ENCODE measurements at places on chromosomes 2 and 18.

DNA sequence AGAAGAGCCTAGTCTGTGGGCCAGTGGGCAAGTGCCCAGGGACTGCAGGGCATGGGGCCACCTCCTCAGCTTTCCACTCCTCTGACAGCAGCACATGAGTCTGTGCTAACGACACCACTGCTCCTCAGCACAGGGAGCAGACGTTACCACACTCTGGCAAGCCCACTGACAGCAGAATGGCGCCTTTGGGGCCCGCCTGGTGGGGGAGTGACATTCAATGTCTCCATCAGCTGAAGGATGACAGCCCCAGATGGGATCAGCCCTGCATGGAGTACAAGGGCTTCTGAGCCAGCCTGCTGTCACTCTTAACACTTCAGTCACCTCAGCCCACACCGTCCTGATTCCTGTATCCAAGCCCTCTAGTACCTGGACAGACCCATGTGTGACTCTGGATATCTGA, 149.4 kb upstream of the SMAD2 start:
- DNase-seq = no peak

DNA sequence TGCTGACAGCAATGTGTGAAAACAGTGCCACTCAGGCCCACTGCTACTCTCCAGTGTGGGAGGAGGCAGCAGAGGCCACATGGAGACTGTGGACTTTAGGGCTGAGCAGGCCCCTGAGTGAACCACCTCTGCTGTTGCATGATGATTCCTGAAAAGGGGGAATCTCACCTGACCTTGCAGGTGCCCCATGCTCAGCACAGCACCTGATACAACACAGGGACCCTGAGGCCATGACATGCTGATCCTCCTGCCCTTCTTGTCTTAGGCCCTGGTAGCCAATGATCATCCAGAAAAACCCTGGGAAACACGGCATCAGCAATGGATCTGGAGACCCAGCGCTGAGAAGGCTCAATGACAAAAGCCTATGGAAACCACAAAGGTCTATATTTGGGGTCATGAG, 446.8 kb upstream of the MYT1L start:
- no peak for DNase-seq

DNA sequence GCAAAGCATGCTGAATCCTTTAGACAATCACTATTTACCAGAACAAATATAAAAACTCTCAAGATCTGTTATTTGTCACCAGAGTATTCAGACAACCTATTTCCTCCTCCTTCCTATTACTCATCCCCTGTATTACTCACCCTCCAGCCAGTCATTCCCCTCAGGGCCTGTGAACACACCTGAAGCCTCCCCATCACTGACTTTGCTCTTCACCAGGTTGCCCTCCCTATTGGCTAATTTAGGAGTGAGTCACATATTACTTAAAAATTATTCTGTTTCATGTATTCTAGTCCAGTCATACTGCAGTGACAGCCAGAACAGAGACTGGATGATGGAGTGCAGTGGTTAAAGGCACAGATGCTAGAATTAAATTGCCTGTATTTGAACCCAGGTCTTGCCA, 3.7 kb upstream of the ATG16L1 start:
- peak; percentile 91 for DNase-seq

DNA sequence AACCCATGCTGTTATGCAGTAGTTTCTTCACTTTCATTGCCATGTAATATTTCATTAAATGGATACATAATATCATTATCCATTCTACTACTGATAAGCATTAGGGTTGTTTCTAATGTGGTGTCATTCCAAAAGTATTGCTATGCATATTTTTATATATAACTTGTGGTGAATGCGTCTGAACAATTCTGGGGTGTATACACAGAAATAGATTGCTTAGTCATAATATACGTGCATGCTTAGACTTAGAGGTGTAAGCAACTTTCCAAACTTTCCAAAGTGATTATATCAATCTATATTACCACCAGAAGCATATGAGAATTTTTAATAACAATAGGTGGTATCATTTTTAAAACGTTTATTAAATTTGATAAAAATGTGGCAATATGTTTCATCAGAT, 540.9 kb downstream of the DSC3 start:
- DNase-seq = no peak

DNA sequence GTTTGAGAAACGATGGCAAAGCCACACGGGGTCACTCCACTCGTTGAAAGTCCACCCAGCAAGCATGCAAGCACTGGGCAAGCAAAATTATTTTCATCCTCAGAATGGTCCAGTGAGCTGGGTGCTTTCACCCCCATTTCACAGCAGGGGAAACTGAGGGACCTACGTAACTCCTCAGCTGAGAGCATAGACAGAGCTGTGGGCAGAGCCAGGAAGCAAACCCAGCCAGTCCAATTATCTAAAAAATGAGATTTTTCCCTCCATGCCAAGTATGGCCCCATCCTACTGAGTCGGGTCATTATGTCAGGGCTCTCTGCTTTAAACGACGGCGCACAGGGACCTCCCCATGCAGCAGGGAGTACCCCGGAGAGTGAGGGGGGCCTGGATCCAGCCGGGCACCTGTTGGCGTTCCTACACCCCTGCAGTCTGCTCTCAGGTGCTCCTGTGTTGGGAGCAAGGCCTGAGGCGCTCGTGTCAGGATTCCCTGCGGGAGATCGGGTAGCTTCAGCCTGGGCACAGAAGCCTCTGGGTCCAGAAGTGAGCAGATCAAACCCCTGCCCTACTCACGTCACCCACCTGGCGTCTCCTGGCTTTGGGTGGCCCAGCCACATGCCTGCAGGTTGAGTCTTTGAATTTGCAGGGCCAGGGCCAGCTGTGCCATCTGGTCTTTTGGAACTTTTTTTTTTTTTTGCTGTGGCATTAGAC, 17.3 kb downstream of the TWIST2 start:
- no peak for DNase-seq

DNA sequence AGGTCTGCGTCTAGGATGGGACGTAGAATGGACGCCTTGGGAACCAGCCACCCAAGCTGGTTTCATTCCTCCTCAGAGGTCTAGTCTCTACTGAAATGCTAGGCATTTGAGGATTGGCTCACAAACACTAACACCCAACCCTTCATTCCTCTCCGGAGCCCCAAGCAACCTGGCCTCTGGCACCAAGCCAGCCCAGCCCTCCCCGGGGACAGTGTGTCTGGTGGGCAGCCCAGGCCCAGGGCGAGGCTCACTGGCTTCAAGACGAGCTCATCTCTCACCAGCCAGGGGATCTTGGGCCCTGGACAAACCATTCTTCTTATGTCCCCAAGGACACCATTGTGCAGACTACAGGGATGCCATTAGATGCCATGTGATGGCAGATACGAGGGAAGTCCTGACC, 182.5 kb downstream of the CTIF start:
- no peak for DNase-seq

- DNase-seq = no peak
Measured at GRCh38 chr2:143696651-143697050, 567.4 kb downstream of the ARHGAP15 start.

DNA sequence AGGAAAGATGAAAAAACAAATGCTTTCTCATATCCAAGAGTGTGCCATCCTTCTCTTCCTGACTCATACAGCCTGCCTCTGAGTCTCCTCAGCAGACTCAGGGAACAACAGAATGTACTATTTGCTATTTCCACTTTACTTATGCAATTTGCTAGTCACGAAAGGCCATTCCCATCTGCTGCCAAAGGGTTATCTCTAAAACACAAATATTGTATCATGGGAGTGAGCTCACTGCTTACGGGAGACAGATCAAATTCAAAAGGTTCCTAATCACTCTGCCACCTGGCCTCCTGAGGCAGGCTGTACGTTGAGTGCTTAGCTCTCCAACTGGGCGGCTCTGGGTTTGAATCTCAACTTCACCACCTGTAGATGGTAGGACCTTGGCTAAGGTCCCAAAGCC, 92.0 kb downstream of the GAREM1 start:
- no peak for DNase-seq

GRCh38 chr18:37160038-37160820, 331.3 kb downstream of the KIAA1328 start:
- DNase-seq = no peak

DNA sequence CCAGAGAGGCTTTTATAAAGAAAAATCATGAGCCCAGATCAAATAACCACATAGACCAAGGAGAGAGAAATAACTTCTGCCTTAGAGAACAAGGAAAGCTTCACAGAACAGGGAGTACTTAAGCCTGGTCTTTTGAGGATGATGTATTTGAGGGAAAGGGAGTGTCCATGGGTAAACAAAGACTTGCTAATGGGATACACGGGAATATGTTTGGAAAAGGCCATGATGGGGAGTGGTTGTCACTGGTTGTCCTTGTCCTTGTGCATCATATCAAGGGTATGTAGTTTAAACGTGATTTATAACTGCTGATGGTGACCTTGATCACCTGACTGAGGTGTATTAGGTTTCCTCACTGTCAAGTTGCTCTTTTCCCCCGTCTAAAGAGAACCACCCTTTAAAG, 169.9 kb downstream of the FAM210A start:
- no peak for DNase-seq

DNA sequence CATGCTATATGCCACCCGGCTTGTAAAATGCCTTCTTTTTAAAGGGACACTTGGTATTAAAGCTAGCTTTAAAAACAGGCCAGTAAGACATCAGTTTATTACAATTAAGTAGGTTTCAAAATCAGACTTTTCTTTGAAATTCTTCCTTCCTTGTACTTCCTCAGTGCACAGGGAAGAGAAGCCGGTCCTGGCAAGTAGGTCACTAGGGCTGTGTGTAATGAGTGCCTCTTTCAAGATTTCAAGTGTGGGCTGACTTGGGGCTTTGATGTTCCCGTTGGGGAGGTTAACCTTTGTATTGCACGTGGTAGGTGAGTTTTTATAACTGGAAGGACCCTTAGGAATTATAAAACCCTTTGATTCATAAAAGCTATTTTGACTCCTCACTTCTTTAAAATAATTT, 566.4 kb upstream of the ID2 start:
- DNase-seq = no peak

GRCh38 chr2:71852141-71852711, 295.4 kb downstream of the CYP26B1 start:
- DNase-seq = no peak

GRCh38 chr18:77359561-77360314, 110.1 kb downstream of the GALR1 start:
- no peak for DNase-seq

DNA sequence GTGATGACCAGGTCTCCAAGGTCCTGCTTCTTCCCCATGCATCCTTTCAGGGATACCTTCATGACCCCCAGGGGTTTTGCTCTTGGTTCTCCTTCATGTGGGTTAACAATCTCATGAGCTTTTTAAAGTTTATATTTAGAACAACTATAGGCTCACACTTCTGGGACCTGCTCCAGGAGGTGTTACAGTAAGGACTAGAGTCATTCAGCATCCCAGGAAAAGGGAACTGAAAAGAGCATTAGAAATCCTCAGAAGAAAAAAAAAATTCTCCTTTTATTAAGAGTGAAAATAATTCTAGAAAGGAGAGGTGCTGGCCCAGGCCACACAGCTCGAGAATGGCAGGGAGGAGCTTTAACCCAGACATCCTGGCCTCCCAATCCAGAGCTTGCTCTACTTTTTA, 66.5 kb downstream of the SETBP1 start:
- no peak for DNase-seq

Measured in CD4-positive, alpha-beta T cell treated with Interleukin-15 for 4 hours (primary cell).